Transverse colon (tissue), 4 donors: ENCODE measurements at places on chromosomes 7 and 10.

GRCh38 chr7:25263337-25263736 lies 35.1 kb upstream of the NPVF start:
- DNase-seq, result no peak

GRCh38 chr10:62577666-62578291 lies 203.6 kb downstream of the ZNF365 start:
- DNase-seq, result no peak

GRCh38 chr10:77899080-77899477 lies 27.5 kb downstream of the DLG5 start:
- peak; percentile 77 for DNase-seq

DNA sequence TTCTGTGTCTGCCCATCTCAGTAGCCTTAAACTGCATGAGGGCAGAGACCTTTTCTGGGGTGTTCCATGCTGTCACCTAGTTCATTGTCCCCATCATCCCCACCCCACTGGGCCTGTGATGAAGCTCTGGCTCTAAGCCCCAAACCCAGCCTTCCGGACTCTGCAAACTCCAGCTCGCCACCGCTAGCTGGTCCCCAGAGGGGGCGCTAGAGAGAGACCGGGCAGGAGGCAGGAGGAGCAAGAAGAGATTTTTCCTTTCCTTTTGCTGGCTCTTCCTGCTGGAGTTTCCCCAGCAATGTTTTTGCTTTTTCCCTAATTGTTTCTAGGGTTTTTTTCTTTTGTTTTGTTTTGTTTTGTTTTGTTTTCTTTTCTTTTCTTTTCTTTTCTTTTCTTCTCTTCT lies 234.4 kb downstream of the TEX36 start:
- peak; percentile 18 for DNase-seq

DNA sequence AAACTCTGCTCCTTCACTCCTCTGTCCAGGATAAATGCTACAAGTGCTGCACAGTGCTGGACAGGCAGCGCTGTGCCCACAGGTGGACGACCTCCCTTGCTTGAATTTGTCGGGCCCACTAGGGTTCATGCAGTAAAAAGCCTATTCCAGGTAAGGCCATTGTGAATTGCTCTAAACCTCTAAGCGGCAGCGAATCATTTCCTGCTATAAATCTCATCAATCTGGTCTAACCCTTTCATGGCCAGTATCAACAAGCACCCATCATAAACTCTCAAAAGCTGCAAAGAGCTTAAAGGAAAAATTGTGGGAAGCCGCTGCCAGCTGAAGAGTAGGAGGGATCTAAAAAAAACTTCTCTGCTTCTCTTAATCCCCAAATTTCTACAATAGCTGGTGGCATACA lies 134.2 kb downstream of the SLC25A13 start:
- no peak for DNase-seq

DNA sequence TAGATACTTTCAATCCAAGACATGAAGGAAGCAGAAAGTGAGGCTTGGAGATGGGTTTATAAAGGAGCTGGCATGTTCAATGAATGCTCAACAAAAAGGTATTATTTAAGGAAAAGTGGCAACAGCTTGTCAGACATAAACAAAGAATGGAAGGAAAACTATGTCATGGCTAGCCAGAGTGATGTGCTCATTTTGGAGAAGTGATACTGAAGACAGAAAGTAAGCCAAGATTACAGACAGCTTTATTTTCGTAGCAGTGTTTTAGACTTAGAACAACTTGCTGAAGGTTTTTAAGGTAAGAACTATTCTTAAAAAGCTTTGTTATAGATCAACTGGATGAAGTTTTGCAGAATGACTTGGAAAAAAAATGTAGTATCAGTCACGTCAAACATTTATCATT lies 160.5 kb upstream of the FERD3L start:
- no peak for DNase-seq

DNA sequence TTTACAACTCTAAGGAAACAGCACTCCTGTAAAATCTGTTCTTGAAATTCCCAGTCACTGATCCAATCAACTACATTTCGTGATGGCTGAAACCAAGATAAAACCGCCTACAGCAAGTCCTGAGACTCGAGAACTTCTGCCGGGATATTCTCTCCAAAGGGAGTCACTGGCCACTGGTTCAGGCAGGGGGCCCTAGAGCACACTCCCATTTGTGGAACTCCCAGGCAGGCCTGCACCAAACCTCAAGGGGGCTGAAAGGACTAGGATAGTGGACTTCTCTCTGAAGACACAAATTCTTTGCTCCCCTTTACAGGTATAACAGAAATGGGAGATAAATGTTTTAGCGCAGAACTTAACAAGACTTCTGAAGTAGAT lies 16.3 kb downstream of the CYTH3 start:
- no peak for DNase-seq

GRCh38 chr7:46715579-46715978 lies 794.5 kb upstream of the IGFBP3 start:
- no peak for DNase-seq

GRCh38 chr7:47371733-47372368 lies 210.1 kb downstream of the TNS3 start:
- peak; percentile 92 for DNase-seq

GRCh38 chr7:116013675-116014074 lies 16.9 kb downstream of the TFEC start:
- no peak for DNase-seq

- DNase-seq, result no peak
These were observed 9.5 kb upstream of the KAZALD1 start for GRCh38 chr10:101052285-101052684.

- DNase-seq, result no peak
These were observed at the start of gene ELFN1 for GRCh38 chr7:1669954-1670893. Gene ELFN1, plus strand, starts transcription at chr7:1670277. Its CDS starts 74,320 bp downstream, at chr7:1744597.

DNA sequence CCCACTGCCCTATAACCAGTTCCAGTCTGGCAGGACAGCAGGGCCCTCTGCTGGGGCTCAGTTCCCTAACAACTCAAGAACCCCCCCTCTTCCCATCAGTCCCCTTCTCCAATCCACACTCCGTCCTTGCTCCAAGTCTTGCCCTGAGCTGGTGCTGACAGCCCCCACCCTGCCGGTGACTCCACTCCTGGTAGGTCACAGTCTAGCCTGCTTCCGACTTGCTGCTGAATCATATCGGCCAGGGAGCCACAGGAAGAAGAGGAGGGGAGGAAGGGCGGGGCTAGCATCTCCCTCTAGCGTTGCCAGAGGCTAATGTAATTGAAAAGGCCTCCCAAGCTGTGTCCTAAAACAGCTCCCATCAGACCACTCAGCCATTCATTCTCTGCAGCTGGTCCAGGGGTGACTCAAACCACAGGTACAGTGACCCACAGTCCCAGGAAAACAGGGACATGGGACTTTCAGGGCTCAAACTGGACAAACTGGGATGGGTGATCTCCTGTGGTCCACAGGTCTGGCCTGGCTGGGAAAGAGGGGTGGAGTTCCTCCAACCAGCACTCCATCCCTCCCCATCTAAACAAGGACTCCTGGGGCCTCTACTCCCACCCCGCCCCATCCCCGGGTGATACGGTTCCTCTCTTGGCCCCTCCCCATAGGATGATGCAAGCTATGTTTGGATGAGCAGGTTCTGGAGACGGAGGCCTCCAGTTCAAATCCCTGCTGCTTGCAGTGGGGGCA lies 158.8 kb downstream of the SH3PXD2A start:
- peak; percentile 67 for DNase-seq

DNA sequence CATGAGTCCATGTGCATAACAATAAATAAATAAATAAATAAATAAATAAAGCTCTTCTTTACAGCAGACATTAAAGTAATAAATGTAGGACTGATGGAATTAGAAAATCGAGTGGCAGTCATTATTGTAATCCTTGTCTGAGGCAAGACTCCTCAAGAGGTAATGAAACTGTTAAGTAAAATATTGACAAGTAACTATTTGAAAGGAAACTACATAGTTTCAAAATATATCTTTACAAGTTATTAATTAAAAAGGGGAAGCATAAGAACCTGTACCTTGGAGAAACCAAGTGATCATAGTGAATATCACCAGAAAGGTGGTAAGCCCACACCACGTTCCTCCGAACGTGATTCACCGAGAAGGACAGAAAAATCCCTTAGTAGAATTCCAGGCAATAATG lies 285.6 kb upstream of the SORCS1 start:
- DNase-seq, result no peak

- DNase-seq, result no peak
These were observed 142.0 kb downstream of the CELF2 start for GRCh38 chr10:11159543-11160215.

GRCh38 chr7:150429699-150430098 lies 20.7 kb upstream of the GIMAP8 start:
- no peak for DNase-seq
